NCI-H1417 treated with DMSO at 0.1 percent for 48 hours (cell line): ENCODE measurements at places on chromosomes 11 and 22.

DNA sequence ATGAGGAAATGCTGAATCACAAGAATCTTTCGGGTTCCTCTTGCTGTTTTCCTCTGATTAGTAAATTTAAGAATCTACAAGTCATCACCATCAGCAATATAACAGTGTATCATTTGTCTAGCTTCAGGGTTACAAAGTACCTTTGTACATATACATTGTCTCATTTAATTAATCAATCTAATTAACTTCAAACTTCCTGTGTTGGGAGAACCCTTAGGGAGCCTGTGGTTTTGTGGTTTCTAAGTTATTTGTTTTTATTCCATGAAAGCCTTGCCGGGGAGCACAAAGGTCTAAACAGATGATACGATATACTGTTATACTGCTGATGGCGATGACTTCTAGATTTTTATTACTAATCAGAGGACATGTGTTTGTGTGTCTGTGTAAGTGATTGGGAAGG is 41.0 kb downstream of the TIMP3 start:
- DNase-seq, result no peak

DNA sequence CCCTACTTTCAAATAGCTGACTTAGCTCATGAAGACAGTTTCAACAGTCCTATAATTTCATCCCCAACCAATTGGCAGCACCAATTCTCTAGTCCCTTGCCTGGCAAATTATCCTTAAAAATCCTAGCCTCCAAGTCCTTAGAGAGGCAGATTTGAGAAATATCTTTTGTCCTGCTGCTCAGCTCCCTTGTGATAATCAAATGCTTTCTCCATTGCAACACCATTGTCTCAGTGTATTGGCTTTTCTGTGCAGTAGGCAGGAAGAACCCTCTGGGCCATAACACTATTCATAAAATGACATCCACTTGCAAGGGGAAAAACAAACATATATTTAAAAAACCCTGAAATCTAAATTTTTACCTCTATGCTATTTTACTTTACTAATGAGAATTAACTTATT is 89.6 kb downstream of the AASDHPPT start:
- DNase-seq, result no peak

DNA sequence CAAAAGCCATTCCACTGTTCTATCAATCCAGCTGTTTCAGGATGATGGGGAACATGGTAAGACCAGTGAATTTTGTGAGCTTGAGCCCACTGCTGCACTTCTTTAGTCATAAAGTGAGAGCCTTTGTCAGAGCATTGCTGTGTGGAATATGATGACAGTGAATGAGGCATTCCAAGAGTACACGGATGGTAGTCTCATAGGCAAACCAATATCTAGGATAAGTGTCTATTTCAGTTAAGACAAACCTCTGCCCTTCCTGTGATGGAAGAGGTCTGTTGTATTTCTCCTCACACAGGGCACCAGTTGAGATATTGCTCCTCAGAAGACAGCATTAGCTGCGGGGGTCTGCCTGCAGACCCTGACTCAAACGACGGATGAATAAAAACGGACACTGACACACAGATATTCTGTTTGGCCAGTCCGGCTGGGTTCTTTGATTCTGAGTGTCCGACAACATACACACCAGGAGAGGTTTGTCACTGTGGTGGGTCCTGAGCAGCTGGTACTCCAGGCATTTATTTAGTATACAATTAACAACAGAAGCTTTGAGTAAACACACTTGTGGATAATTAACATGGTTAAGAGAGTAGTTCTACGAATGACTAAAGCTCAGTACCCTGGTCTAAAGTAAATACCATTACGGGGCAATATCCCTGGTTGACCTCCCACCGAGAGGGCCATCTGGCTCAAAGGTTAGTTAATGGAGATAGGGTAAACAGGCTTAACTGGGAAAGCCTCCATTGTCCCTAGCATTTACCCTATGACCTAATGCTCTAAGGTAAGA is 121.7 kb downstream of the ZNF280B start:
- peak; percentile 62 for DNase-seq

- no peak for DNase-seq
Observed at GRCh38 chr11:94897330-94897768, 76.0 kb downstream of the CWC15 start.

DNA sequence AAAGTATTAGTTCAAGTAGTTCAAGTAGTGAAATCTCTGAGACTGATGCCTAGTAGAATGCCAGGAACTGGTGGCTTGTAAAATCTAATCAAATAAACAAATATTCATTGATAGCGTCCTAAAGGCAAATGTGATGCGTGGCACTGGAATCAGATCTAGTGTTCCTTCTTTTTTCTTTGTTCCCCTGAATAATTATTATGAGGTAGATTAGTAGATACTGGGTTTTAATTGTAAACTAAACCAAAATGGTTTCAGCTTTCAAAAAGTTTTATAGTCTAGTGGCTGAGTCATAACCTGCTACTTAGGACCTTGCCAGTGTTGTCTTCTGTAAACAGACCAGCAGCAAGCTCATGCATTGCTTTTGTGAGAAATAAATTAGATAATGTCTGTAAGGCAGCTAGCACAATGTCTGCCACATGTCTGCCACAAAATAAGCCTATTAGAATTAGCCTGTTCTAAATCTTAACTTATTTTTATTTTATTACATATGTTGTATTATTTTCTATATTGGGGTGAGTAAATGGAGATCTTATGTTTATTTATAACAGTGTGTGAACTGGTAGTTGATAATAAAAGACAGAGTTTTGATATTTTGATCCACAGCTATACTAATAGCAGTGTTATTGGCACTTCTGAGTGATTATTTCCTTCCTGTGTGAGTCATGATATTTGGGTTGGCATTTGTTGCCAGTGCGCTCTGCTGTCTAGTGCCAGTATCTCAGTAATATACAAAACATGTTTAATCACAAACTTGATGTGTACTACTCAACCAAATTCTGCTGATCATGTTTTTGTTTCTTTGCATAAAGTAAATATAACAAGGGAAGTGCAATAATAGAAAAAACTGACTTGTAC is 135.7 kb downstream of the TMEM135 start:
- DNase-seq, result peak; percentile 60

GRCh38 chr11:63362196-63362793 is 7.3 kb upstream of the SLC22A9 start:
- DNase-seq, result no peak

DNA sequence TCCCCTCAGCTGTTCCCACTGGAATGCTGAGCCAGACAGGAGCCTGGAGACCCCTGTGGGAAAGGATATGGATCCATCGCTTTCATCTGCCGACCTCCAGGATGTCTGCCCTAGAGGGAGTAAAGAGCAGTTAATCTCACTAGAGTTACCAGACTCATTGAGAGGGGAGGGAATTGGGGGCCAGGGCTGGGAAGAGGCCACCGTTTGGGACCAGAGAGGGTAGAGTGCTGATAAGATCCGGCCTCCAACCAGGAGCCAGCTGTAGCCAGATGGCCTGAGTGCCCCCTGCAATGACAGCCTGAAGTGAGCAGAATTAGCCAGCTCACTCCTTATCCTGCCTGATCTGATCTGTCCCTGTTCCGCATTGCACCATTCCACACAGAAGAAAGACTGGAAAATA is 3.7 kb upstream of the APLNR start:
- DNase-seq, result no peak

- no peak for DNase-seq
Observed at GRCh38 chr11:72300268-72300667, 56.3 kb upstream of the PHOX2A start.

- DNase-seq, result no peak
Observed at GRCh38 chr11:63845303-63845702, 6.4 kb downstream of the MARK2 start.

- DNase-seq, result no peak
Observed at GRCh38 chr22:19143967-19144400, 467 bp downstream of the ESS2 start.

DNA sequence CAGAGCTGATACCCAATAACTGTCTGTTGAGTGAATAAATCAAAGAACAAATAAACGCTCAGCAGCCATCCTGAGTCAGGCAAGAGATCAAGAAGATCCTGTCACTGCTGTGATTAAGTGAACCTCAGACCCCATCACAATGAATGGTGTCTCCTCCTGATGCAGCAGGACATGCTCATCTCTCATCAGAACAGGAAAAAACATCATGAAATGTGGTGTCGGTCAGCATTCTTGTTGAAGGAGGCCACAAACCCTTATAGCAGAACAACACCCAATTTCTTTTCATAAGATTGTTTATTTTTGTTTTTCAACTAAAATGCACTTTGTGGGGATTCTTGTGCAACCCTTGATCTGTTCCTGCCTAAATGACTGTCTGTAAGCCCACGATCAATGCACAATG is 60.3 kb downstream of the SYTL2 start:
- DNase-seq, result no peak

DNA sequence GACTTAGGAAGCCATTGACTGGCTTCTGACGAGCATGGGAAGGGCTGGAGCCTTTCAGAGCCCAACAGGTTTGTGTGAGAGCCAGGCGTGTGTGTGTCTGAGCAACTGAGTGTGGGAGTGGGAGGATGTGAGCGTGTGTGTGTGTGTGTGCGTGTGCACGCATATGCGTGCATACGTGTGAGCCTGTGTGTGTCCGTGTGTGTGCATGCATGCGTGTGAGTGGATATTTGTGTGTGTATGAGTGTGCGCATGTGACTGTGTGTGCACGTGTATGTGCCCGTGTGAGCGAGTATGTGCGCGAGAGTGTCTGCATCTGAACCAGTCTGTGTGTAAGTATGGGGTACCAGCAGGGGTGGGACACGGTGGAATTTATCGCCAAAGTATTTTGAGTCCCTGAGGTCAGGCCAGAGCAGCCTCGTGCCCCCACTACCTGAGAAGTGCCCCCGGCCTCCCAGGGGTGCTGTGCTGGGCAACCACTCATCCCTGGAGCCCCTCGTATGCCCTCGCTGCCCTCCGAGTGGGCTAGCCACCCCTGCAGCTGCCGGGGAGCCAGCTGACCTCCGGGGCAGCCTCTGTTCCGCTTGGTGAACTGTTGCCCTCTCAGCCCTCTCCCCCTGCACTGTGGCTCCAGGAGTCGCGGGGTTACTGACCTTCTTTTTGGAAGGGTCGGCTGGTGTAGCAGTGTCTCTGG is 38.5 kb downstream of the LRP5 start:
- DNase-seq, result no peak

GRCh38 chr22:23522623-23523251 is 57.4 kb downstream of the IGLL1 start:
- no peak for DNase-seq

DNA sequence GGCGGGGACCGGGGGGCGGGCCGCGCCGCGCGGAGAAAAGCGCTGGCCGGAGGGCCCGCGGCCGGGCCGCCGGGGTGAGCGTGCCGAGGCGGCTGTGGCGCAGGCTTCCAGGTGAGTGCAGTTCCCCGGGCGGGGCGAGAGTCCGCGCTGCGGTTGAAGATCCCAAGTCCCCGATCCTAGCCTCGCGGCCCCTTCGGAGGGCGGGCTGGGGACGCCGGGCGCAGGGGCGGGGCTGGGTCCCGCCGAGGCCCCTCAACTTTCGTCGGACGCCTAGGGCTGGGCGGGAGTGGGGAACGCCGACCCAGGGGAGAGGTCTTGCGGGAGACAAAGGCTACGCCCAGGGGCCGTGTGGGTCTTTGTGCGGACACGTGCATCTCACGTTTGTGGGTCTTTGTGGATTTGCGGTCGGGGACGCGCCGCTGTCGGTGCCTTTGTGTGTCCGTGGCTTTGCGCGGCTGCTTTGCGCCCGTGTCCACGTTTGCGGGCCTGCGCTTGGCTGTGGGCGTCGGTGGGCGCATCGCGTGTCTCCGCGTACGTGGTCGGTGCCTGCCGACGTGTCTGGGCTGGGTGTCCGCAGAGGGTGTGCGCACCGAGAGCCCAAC is at the start of gene TSKU:
TSKU (plus strand) TSS at position 63 of the 602 bp plus-strand sequence. CDS start 12,261 bp downstream, outside the sequence.
- DNase-seq, result no peak

GRCh38 chr22:43862074-43862881 is at the start of gene SULT4A1:
Gene SULT4A1, minus strand, starts transcription at chr22:43862513. Its CDS starts 131 bp downstream, at chr22:43862382.
- DNase-seq, result no peak

DNA sequence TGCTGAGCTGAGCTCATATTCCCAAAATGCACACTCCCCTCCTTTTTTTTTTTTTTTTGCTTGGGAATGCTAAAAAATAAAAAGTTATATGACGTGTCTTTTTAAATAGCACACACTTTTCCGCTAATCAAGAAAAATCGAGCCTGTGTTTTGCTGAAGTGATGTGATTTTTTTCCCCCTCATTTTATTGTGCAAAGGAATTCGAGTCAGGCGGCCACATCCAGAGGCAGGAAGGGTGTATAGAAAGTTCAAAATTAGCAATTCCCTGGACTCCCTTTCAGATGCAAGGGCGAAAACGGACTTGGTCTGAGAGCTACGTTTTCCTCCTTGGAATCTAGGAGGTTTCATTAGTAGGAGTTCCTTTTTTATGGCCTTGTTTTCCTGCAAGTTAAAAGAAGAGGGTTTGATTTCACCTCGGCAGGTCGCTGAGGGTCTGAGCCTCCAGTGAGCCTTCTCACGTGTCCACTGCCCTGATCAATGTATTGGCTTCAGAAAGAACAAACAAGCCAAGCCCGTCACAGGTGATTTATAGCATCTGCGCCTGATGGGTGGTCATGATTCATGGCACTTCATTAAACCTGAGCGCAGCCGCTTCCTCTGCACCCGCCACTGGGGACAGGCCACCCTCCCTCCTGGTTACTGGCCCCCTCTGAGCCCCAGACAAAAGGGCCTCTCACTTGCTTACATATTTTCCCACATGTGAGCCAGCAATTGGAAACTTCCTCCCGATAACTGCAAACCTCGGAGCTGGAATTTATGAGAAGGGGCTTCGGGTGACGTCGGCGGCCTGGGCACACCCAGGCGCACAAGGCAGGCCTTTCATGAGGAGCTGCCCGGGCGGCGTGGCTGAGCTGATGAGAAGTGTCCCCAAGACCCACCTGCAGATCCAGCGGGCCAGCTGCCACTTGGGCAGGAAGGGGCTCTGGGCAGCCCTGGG is 64.4 kb upstream of the LINC01488 start:
- no peak for DNase-seq

DNA sequence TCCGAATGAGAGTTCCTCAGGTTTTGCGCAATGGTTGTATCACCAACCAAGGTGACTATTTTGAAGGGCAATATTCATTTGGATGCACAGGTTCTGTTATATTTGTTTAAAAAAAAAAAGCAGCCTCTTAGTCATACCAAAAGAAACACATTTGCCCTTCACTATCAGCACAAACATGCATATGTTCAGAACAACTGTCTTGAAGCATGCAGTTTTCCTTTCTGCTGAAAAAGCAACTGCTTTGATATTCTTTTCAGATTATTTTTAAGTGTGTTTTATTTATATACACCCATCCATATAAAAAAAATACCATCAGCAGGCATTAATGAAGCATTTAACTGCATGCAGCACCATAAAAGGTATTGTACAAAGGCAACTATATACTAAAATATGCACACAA is 67.8 kb downstream of the RBFOX2 start:
- no peak for DNase-seq

DNA sequence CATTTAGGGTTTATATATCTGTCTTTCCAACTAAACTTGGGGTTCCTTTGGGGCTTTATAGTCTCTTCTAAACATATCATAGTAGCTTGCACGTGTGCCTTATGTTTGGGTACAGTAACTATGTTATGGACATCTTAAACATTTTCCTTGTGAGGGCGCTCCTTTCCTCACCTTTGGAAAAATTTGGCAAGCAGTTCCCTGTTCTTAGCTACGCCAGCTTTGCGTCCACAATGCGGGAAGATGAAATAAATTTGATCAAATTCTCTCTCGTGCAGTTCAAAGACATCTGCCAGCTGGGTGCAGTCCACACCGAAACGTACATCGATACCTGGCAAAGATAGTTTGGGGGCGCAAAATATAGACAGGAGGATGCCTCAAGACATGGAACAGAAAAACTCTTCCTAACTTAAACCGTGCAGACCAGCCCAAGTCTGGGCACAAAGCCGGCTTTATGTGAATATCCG is 548 bp downstream of the FDXACB1 start:
- peak; percentile 47 for DNase-seq
